Common myeloid progenitor, CD34-positive (primary cell): ENCODE measurements at places on chromosomes 6 and 20.

DNA sequence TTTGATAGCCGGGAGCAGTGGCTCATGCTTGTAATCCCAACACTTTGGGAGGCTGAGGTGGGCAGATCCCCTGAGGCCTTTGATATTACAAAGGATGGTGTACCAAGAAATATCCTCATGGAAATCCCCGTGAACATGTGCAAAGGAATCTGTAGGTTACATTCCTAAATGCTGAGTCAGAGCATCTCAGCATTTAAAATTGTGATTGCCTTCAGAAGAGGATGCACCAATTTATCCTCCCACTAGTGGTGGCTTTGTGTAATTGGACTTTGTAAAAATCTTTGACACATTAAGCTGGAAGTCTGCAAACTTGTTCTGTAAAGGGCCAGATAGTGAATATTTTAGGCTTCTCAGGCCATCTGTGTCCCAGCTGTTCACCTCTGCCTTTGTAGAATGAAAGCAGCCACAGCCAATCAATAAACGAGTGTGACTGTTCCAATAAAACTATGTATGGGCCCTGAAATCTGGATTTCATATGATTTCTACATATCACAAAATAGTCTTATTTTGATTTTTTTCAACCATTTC lies 11.8 kb downstream of the TMEM14B start:
- DNase-seq, result peak; percentile 60

DNA sequence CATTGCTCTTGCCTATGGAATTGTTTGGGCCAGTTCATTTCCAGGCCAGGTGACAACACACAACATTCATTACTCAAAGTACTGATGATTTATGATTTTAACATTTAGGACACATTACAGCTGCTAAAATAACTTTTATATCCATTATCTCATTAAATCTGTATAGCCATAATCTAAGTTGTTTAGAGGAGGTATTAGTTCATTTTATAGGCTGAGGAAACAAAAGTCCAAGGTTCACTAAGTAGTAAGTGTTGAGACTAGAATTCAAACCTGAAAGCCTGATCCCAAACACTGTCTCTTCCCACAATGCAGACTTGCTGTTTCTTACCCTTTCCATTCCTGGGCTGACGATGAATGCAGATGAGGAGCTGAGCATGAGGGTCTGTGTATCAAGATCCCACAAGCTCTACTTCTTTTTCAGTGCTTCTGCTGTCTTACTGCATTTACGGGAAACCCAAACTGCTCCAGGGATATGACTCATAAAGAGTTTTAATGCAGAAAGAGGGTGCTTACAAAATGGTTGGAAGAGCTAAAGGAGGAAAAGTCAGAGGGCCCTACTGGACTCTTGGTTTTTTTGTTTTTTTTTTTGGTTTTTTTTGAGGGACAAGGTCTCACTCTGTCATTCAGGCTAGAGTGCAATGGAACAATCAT lies 17.9 kb downstream of the TENT5A start:
- DNase-seq, result no peak

- no peak for DNase-seq
These were observed 58.0 kb downstream of the AHI1 start for GRCh38 chr6:135439549-135439948.

GRCh38 chr6:149963212-149963461 lies 606 bp upstream of the ULBP1 start:
- no peak for DNase-seq

DNA sequence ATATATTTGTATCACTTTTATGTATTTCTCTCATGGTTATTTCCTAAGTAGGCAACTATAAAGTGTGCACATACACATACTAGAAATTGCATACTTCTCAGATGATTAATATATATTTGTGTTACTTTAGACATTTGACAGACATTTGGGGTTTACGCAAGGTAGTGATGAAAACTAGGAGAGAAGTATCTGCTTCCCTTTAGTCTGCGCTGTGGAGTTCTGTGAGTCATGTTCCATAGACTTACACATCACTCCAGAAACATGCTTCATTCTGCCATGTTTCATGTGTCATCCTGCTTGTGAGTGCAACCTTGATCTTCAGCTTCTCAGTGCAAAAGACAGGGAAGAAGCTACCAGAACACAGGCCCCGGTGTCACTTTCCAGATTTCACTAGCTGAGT lies 200.7 kb upstream of the BMP2 start:
- DNase-seq, result no peak

DNA sequence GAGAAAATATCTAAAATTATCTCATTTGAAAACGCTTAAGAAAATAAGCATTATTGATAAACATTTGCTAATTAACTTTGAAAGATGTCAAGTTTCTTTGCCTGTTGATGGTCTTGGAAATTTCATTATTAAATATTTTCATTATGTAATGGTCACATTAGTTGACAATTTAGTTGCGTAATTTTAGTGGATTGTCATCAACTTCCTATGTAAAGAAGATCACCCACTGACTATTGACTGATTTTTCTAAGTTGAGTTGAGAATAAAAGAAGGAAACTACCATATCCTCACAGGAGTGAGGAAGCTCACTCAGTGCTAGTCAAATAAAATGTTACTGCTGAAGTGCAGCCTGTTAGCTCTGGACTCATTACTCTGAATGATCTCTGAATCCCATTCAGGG lies 79.9 kb upstream of the LY86 start:
- no peak for DNase-seq

DNA sequence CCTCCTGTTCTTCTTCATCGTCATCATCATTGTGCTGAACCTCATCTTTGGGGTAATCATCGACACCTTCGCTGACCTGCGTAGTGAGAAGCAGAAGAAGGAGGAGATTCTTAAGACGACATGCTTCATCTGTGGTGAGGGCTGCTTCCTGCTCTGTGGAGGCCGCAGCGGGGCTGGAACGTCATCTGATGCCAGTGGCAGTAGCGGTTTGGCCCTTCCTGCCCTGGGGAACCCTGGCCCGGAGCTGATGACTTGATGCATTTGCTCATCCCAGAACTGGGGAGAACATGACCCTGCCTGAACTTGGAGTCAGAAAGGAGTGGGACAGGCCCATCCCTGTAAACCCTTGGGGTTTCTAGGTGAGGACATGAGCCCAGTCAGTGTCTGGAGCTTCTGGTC lies 18.7 kb downstream of the UQCC2 start:
- peak; percentile 96 for DNase-seq

DNA sequence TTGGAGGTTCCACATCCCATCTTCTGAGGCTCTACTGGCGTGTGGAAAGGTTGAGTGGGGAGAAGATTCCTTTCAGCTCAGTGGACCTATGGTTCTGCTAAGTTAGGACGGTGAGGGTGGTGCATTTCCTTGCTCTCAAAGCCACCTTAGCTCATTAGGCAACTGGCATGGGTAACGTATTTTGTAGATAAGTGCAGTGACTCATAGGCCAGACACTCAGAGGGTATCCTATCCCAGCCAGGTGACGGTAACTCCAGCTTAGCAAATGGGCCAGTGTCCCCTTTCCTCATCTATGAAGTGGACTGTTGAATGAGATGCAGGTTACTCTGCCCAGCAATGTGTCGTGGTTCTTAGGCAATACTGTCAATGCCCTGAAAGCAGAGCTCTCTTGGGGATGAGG lies 3.7 kb downstream of the RPS6KA2 start:
- DNase-seq, result no peak

DNA sequence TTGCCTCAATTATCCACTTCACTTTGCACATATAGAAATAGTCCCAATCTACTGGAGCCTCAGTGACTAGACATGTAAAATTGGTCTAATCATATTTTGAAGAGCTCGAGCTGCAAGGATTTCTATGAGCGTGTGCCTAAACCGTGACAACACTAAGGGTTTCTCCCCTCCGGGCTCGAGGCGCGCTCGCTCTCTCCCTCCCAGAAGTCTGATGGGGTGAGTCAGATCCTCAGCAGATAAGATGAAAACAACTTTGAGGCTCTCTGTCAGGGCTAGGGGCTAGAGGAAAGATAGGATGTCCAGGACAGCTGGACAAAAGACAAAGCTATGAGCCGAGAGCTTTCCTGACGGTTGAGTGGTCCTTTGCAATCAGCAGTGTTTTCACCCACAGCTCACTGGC lies 16.8 kb downstream of the GNAS-AS1 start:
- DNase-seq, result no peak

DNA sequence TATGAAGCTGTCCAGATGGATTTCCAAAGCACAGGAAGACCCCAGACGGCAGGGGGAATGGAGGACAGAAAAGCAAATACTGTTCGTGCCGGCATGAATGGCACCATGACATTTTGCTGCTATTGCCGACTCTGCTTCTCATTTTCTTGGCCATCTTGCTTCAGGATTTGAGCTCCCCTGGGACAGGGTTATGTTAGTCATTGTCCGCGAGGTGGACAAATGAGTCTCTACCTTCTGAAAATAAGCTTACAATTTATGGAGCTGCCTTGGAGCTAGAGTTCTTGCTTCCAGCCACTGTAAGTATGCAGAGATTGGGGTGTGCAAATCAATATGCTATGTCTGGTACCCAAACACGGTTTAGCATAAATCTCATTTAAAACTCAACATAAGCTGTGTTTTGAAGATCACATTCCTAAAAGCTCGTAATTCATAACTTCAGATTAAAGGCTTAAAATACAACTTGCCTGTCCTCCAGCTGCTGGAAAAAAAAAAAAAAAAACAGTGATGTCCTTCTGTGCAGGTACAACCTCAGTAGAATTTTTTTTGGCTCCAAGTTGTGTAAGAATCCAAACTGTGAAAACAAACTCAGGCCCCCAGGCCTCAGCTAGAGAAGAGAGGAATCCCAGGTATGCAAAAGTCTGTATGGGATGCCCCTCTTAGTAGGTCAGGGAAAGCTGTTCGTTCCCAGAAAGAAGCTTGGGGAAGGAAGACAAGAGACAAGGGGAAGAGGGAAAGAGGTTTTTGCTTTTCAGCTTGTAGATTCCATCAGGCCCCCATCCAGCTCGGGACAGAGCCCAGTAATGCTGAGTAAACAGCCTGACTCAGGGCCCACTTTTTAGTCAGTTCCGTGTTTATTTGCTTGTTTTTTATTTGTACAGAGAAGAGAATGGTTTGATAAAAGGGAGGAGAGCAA lies 184.2 kb upstream of the FOXA2 start:
- no peak for DNase-seq

DNA sequence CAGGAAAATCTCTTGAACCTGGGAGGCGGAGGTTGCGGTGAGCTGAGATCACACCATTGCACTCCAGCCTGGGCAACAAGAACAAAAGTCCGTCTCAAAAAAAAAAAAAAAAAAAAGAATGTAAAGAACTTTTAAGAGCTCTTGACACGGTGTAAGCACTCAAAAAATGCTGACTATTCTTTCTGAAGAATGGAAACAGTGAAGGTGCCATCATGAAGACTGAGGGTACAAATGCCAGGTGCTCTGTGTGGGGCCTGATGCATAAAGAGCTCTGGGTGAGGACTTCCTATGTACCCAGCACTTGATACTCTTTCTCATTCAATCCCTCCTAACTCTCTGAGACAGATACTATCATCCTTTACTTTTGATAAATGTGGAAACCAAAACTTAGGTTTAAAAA lies 45.0 kb upstream of the ENPP5 start:
- DNase-seq, result no peak

DNA sequence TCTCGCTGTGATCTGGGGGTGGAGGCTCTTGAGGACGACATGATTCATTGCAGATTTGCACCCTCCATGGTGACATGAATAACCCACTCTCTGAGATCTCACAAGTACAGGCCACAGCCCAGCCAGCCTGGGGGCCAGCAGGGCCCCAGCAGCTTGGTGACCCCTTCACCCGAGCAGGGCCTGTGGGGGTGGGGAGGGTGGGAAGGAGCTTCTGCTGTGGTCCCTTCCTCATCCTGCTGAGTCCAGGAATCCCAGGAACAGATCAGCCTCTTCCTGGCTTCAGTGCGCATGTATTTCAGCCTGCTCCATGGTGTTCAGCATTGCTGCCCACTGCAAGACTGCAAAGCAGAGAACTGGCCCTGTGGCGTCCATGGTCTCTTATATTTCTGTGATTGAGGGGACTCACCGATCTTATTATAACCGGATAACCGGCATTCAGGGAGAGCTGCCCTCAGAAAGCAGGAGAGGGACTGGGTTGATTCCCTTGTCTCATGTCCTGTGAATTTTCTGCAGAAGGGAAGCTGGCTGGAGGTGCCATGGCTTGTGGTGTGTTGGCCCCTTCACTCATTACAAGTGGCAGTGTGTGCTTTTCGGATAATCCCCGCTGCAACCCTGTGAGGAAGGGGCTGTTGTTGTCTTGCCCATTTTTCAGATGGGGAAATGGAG lies 118.8 kb upstream of the FRMD1 start:
- DNase-seq, result no peak

- DNase-seq, result no peak
These were observed 24.8 kb downstream of the SUN5 start for GRCh38 chr20:32979201-32979998.

- DNase-seq, result no peak
These were observed 261.8 kb upstream of the QKI start for GRCh38 chr6:163152701-163153100.

DNA sequence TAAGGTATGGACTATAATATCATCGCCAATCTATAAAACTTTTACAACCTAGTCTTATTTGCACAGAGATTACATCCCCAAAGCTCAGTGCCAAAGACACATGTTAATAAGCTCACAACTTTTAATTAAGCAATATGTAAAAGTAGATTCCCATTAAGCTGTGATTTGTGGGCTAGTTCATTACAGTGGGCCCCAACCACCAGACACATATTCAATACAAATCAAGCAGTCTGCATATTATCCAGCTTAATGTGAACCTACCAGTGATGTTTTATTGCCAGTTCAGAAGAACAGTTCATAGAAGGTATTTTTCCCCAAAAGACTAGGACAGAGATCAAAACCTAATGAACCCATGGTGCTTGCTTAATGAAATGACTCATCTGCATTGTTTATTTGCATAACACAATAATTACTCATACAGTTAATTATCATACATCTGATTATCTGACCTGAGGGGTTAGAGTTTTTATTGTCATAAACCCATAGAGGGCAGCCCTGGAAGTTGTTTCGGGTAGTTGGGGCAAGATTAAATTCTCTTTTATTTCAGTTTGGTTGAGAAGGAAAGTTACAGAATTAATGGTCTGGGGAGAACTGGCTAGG lies 831.0 kb downstream of the TFAP2A start:
- no peak for DNase-seq

DNA sequence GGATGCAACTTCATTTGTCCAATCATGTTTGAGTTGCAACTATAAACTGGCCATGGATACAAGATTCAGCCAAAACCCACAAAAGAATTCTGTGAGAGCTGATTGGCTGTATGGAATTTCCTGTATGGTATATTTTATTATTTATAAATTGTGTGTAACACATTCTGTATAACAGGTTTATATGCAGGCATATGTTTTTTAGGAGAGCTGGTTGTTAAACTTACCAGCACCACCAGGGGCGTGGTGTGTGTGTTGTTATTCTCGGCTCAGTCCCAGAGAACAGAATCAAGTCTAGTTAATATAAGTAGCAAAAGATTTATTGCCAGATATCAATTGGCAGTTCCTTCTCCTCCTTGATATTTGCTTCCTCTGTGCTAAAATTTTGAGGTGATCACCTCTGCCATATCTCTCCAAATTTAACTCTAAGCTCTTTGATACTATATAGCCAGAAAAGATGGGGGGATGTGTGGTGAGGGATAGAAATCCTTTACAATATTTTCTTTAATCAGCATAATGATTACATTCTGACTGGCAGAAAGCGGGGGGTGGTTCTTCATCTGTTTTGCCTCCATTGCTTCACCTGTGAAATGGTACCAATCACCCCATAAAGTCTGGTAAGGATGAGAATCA lies 22.9 kb downstream of the CNBD2 start:
- peak; percentile 68 for DNase-seq

- DNase-seq, result peak; percentile 64
These were observed 1097.8 kb downstream of the KIF16B start for GRCh38 chr20:15475483-15475882.

- DNase-seq, result no peak
These were observed 1.5 kb upstream of the MTO1 start for GRCh38 chr6:73460056-73460455.
